ENCODE measurements at places on chromosomes 5 and 9.

- DNase-seq = no peak
These were observed 127.9 kb downstream of the PIK3R1 start for GRCh38 chr5:68343421-68343826.

- no peak for DNase-seq
These were observed 324.1 kb downstream of the PLK2 start for GRCh38 chr5:58135571-58136335.

- no peak for DNase-seq
These were observed 111.3 kb upstream of the ADRA1B start for GRCh38 chr5:159805021-159805420.

DNA sequence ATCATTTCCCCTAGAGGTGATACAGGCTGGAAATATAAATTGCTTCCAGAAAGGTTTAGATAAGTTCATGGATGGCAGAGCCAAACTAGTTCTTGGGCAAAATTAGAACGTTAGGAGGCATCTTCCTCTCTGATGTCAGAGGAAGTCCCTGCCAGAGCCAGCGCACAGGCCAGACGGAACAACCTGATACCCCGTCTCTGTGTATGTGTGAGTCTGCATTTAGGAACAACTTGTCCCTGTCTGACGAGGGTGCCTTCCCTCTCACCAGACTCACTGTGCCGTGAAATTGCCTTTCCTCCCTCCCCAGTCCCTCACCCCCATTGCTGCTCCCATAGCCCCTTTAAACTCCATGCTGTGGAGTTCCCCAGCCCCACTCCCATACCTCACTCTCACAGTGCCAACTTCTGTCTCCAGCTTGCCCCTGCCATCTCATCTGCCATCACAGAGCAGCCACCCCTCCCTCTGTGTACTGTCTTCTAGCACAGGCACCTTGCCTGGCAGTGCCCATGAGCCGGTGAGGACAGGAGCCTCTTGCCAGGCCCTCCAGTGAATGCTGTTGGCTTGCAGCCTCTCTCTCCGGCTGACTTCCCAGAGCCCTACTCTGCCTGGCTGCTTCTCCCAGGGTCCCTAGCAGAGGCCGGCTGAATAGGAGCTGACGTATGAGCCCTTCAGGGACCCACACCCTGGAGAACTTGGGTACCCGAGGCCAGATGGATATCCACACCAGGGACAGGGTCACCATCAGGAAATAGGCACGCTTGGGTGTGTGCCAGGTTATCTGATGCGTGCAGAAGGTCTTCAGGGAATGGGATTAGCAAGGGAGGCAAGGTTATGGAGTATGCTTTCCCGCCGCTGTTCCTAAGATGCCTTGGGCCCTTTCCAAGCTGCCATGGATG, 26.7 kb downstream of the UNC5A start:
- no peak for DNase-seq

GRCh38 chr5:111618623-111619271, 106.4 kb upstream of the STARD4 start:
- DNase-seq = no peak

GRCh38 chr9:72524820-72525540, 3.6 kb downstream of the TMC1 start:
- peak; percentile 38 for DNase-seq

GRCh38 chr9:127319366-127320114, 55.0 kb downstream of the GARNL3 start:
- no peak for DNase-seq

GRCh38 chr5:64489857-64490256, 16.0 kb upstream of the RGS7BP start:
- no peak for DNase-seq

GRCh38 chr9:95820074-95820473, 55.4 kb upstream of the ERCC6L2 start:
- no peak for DNase-seq

DNA sequence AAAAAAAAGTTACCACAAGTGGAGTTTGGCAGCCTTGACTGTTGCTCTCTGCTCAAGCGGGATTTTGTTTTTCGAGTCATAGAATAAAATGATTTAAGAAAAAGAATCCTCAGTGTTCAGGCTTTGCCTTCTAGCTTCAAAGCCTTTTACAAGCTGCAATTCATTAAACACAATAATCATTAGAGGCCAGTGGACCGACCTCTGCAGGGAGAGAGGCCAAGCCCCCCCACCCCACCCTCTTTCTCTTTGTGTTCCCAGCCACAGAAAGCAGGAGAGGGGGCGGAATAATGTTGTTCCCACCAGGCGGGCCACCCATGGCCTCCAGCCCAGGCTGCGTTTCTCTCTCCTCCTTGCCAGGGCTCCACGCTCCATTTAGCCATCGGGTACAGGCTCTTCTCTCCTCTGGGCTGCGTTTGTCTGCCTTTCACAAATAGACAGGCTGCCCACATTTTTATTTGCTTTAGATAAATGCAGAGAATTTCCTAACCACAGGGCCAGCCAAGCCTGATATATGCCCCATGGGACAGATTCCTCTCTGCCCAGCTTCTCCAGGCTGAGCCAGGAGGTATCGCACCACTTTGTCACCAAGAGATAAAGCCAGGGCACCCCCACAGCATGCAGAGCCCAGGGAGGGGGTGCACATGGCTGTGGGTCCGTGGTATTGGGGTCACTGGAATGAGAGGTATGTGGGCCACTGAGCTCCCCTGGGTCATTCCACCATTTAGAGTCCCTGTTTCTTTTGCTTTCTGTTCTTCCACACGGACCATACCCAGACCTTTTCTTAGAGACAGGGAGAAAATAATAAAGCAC, 318.8 kb downstream of the PIK3R1 start:
- DNase-seq = no peak

GRCh38 chr9:120982836-120983235, 56.2 kb upstream of the TRAF1 start:
- DNase-seq = no peak

DNA sequence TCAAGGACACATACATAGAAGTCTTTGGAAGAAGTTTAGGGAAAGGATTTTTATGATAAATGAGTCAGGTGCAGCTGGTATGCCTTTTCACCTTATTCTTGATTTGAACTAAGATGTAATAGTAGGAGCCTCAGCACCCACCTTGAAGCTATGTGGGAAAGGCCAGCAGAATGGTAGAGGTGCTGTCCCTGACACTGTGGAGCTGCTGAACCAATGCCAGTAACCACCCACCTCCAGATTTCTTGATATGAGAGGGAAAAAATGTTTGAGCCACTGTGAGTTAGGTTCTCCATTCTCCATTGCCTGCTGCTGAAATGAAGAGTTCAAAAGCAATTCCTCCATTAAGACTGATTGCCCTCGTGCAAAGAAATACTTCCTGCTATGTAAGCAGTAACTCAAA, 12.2 kb upstream of the HMGCR start:
- no peak for DNase-seq

DNA sequence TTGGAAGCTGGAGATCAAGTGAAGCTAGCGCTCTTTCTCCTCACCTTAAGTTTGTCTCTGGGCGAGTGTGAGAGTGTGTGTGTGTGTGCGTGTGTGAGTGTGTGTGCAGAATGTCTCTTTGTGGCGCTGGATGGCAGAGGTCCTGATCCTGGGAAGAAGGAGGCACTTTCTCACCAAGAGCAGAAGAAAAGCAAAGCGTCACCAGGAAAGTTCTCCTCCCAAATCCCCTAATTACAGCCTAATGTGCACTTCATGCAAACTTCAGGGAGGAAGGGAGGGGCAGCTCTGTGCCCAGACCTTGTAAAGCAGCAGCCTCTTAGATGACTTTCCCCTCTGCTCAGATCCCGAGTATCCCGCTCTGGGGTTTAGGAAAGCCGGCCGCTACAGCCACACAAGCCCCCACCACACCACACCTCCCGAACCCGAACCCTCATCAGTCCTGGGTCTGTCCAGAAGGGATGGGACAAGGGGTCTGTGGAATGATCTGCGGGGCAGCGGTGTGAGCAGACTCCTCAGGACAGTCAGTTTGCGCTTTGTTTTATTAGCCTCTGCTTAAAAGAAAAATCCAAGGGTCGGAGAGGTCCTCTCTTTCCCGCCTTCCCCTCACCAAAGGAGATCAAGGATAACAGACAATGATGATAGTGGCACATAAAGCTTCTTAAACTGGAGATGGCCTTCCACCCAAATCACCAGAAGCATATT, at the start of gene HAPLN1:
Gene HAPLN1, minus strand, starts transcription at position 20 of the 702 bp plus-strand sequence. CDS start 47,332 bp downstream, outside the sequence.
- no peak for DNase-seq

DNA sequence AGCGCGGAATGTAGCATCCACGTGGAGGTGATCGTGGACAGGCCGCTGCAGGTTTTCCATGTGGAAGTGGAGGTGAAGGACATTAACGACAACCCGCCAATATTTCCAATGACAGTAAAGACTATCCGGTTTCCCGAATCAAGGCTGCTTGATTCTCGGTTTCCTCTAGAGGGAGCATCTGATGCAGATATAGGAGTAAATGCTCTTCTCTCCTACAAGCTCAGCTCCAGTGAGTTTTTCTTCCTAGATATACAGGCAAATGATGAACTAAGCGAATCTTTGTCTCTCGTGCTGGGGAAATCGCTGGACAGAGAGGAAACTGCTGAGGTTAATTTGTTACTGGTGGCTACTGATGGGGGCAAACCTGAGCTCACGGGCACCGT, 598 bp downstream of the PCDHA2 start:
- no peak for DNase-seq

DNA sequence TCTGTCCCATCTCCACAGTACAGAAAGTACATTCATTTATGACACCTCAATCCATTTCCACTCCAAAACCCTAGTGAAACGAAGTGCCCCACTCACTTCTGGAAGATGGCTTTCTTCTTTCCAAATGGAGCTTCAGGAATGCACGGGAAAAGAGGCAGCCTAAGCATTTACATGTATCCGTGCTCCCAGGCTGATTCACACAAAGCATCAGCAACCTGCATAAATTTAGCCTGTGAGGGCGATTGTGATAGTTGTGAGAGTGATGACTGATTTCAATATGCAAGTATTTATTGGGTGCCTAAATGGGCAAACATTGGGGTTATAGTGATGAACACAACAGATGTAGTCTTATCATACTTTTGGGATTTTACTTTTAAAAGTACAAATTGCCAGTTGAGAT, 86.6 kb downstream of the PLPPR1 start:
- no peak for DNase-seq

DNA sequence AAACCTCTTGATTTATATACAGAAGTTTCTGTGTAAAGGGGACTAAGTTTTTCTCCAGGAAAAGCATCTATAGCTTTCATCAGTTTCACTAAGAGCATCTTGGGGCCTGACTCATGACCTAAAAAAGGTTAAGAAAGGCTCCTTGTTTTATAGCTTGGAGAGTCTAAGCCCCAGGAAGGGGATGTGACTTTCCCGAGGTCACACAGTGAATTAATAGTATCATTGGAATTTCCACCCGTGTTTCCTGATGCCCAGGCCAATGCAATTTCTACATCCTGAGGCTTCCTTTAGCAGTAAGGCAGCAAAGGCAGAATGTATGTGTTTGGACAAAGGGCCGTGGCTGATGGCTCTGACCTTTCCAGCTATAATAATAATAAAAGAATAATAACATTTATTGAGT, 8.6 kb downstream of the MORN5 start:
- DNase-seq = no peak

DNA sequence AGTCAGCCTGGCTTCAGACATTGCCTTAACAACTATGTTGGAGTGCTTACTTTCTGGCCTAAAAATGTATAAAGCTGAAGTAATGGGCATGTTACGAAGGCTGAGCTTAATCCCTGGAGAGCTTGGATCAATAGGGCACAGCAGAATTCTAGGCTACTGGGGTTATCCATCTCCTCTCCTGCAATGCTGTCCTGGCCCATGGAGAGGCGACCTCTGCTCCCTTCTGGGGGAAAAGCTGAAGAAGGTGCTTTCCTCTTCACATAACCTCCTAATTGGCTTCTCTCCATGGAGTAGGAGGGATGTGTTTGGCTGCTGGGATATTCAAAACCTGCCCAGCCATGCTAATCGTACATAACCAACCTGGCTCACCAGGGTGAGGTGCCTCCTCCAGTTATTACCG, 403.5 kb downstream of the DMRT2 start:
- DNase-seq = no peak

DNA sequence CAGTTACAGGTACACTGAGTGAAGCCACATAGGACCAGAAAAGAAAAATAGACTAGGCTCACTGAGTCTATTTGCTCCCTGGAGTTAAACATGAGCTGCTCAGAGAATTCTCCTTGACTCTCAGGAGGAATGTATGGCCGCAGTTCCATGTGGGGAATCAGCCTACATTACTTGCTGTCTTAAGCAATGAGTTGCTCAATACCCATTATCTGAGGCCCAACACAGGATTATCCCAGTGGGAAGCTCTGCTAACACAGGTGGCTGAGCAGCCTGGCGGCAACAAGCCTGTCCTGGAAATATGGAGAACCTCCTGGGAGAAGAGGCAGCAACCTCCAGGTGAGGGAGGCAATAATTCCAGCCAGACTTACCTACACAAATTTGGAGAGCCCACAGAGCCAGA, 177.5 kb upstream of the NREP start:
- DNase-seq = no peak

DNA sequence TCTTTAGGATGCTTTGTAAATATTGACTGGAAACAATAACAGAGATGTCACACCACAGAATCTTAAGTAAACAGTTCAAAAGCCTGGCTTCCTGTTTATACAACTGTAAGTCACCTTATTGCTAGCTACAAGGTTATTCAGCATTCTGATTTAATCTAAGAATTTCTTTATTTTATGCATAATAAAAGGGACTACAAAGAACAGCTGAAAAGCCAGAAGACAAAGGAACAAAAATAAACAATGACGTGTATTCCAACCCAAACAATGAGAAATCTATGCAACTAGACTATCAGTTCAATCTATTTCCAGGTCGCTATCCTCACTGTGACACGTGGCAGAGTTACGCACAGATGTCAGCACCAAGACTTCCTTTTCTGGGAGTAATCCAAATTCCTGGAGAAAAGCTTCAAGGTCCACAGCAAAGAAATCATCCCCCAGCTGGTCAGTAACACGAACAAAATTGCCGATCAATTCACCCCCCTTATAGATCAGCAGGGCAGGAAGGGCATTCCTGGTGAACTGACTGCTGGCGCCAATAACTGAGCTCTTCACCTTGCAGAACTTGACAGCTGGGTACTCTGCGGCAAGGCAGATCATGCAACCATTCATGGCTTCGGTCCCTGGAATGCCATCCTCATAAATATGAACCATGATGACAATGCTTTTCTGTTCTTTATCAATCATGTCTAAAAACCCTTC, 8.4 kb downstream of the PDCL start:
- DNase-seq = no peak
